SK-N-DZ (cell line): ENCODE measurements at places on chromosomes 5 and 9.

DNA sequence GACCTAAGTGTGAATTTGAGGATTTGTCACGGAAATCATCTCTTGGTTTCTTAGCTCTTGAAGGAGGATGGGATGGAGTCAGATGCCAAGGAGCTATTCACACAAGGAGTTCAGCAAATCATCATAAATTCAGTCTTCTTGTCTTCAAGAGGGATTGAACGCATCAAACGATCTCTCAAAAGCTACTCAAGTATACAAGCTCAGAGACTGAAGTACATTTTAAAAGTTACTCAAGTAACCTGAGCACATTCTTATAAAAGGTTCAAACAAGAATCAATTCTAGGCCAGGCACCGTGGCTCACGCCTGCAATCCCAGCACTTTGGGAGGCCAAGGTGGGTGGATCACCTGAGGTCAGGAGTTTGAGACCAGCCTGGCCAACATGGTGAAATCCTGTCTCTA, 21.1 kb upstream of the GOLPH3 start:
- no peak for DNase-seq

DNA sequence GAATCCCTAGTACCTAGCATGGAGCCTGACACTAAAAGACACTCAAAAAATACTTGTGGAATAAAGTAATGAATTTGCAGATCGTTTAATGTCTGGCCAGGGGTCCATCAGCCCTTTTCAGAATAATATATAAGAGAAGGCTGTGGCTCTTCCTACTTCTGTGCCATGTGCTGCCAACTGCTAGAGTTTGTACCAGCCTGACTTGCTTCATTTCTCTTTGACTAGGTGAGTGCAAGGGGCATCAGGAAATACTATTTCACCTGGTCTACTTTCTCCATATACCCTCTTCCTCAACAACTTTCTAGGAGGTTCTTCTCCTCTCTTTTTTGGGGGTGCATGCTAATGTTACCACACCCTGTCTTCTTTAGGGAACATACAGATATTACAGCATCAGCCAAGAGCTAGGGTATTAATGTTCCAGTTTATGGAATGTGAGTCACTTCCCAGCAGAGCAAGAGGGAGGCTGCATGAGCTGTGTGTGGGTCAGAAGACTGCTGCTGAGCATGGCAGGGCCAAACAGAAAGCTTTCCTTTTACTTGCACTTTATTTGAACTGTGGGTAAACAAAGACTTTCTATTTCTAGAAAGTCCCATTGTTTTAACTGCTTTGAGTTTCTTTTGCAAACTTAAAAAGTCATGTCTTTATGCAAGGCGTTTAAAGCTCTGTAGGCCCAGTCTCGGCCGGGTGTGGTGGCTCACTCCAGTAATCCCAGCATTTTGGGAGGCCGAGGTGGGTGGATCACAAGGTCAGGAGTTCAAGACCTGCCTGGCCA, 158.9 kb downstream of the ADAMTSL1 start:
- DNase-seq, result no peak

DNA sequence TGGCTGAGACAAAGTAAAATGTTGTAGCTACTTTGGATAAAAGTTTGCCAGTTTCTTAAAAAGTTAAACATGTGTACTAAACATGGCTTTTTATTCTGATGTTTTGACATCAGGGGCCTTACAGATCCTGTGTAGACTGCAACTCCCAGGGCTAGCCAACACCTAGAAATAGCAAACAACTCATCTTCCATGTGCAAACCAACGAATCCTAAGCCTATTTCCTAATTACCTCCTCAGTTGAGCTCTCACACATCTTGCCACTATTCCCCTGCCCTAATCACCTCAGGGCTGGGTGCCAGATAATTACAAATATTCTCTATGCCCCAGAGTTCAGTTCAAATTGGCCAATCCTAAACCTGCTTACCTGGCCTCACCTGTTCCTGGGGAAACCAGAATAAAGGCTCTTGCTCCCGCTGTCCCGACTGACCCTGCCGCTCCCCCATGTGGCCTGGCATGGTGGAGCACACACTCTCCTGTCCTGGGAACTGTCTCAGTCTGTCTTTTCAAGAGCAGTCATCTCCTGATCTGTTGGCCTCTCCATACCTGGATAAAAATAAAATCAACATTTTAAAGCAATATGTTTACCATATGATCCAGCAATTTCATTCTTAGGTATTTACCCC, 37.1 kb upstream of the FAM169A start:
- DNase-seq, result peak; percentile 30

GRCh38 chr5:105632043-105632442, 2038.7 kb downstream of the EFNA5 start:
- peak; percentile 56 for DNase-seq

DNA sequence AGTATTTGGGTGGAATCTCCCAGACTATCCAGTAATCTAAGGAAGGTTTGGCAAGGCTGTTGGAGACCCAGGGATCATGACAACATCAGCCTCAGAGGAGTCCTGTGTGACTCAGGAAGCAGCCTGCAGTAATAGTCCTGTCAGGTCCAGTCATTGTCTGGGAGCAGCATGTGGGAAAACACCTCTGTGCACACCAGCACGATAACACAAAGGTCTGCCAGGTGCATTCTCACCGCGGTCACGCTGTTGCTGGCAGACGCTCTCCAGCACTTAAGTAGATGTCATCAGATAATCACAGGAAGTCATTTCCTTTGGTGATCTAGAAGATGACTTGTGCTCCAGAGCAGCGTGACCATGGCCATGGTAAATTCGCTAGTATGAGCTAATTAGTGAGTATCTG, 99.2 kb upstream of the IQGAP2 start:
- no peak for DNase-seq

GRCh38 chr5:145637396-145637795, 197.7 kb downstream of the PRELID2 start:
- DNase-seq, result no peak

DNA sequence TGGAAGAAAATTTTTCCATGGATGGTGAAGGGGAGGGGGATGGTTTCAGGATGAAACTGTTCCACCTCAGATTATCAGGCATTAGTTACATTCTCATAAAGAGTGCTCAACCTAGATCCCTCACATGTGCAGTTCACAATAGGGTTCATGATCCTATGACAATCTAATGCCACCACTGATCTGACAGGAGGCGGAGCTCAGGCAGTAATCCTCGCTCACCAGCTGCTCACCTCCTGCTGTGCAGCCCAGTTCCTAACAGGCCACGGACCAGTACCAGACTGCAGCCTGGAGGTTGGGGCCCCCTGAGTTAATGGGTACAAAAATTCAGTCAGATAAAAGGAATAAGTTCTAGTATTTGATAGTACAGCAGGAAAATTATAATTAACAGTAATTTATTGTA, 337.2 kb downstream of the NPR3 start:
- no peak for DNase-seq

DNA sequence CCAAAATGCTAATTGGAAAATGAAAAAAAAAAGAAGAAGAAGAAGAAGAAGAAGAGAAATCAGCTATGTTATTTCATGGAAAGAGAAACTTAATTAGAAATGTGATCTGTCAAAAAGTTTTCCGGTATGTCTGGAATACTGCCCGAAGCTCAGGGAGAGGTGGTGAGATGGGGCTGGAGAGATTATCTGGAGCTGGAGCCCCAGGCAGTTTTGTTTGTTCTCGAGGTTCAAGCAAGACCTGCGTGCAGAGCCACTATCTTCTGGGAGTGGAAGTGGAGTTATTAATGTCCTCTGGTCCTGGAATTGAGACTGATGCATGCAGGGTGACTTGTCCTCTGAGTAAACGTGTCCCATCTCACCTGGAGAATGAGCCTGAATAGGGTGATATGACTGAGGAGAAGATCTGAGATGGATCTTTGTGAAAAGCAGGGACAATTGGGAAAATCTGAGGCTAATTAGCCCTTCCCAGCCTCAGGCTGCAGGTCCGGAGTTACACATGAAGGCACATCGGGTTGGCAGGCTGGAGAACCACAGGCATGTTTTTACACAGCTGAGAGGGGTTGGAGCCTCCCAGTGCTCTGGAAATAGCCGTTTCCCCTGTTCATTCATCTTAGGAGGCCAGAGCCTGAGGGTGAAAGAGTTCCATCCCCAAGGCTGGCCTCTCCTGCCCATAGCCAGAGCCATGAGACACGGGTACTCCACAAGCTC, 70.5 kb downstream of the OLFM1 start:
- no peak for DNase-seq
